ENCODE measurements at places on chromosomes 3 and 15.

DNA sequence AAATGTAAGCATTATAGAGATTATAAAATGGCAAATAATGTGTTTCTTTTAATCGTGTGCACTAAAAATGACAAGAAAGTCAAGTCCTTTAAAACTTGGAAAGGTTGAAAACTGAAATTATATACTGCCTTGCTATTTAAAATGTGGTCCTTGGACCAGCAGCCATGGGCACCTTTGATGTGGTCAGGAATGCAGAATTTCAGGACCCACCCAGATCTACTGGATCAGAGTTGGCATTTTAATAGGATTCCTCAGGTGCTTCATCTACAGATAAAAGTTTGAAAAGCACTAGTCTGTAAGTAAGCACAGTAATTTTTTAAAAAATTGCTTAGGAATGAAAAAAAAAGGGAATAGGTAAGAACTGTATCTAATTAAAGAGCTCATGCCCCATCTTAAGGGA lies 55.8 kb downstream of the ADAMTS9 start:
- no peak for DNase-seq

- DNase-seq: no peak
Measured at GRCh38 chr3:181805703-181806102, 94.0 kb downstream of the SOX2 start.

- DNase-seq: no peak
Measured at GRCh38 chr3:158717576-158717975, 14.7 kb downstream of the RARRES1 start.

- DNase-seq: no peak
Measured at GRCh38 chr3:193569119-193569518, 14.4 kb upstream of the ATP13A4 start.

DNA sequence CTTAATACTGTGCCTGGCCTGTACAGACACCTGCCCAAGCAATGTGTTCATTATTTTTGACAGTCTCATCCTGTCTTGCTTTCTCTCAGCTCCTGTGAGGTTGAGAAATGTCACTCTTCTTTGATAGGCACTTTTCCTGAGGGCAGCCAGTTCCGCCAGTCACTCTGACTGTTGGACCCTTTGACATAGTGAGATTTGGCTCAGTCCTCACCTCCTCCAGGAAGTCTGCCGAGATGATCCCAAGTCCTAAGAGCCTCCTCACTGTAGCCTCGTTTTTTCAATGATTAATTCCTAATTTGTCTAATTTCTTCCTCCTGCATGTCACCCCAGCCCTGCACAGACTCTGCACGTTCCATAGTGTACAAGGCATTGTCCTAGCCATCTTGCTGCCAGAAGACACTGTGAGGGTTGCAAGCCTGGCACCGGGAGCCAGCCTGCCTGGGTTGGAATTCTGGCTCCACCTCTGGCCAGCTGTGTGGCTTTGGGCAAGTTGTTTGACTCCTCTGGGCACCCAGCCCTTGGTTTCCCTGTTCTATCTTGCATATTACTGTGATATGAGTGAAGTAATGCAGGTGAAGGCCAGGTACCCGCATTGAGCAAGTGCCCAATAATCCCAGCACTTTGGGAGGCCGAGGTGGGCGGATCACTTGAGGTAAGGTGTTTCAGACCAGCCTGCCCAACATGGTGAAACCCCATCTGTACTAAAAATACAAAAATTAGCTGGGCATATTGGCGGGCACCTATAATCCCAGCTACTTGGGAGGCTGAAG lies 24.3 kb downstream of the RPLP1 start:
- DNase-seq: no peak

DNA sequence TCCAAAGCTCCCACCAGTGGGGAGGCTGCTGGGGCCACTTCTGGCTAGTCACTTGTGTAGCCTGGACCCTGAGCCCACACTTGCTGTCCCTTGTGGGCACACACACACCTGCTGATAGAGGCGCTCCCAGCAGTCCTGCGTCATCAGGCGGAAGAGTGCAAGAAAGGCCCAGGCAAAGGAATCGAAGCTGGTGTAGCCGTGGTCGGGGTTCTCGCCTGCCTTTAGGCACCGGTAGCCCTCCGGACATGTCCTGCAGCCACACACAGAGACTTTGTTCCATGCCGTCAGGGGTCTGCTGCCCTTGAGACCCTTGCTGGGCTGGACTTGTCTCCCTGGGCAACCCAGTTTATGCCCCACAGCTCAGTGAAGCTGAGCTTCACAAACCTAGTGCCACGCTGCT lies 42.9 kb downstream of the SCN5A start:
- no peak for DNase-seq

DNA sequence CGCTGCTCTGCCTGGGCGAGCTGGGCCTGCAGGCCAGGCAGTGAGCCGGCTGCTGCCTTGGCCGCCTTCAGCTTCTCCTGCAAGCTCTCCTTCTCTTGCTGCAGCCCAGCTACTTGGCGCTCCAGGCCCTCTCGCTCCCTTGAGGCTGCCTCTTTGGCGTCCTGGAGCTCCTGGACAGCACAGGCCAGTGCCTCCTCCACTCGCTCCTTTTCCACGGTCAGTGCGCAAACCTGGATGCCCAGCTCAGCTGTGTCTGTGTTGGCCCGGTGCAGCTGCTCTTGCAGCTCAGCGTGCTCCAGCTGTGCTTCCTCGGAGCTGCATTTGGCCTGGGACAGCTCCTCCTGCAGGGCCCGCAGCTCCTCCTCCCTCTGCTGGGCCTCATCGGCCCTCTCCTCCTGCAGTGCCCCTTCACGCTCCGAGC lies 23.1 kb downstream of the CXCR6 start:
- no peak for DNase-seq

DNA sequence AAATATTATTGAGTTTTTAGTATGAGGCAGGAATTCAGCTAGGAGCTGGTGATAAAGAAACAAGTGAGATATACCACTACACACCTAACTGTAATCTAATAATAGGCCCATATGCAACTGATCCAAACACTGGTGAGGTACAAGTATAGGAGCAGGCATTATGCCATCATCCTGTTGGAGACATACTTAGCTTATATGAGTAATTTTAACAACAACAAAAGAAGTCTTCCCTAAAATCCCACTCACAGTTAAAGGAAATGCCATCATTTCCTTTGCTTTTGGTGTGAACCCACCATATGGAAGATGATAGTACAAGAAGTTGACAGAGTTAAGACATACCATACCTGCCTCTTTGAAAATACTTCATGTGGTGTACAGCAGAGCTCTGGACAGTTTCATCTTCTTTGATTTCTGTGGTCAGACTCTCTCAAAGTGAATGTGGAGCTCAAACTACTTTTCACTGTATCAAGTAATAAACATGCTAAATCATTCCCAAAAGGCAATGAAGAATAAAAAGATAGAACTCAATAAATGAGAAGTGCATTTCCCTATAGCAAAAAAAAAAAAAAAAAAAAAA lies 85.5 kb downstream of the CD200R1L start:
- peak; percentile 70 for DNase-seq

DNA sequence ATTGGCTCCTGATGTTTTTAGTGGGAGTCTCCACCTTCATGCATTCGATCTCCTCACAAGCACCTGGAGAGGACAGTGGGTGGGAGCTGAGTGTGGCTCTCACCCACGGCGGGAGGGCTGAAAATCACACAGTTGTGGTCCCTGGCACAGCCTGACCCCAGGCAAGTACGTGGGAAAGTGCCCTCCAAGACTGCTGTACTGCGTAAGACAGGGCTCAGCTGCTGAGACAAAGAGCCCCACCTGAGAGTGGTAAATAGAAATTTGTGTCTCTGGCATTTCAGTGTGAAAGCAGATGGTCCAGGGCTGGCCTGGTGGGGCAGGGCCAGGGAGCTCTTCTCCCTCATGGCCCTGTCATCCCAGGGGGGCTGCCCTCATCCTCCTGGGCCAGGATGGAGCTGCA lies 77.4 kb upstream of the IQSEC1 start:
- DNase-seq: no peak

DNA sequence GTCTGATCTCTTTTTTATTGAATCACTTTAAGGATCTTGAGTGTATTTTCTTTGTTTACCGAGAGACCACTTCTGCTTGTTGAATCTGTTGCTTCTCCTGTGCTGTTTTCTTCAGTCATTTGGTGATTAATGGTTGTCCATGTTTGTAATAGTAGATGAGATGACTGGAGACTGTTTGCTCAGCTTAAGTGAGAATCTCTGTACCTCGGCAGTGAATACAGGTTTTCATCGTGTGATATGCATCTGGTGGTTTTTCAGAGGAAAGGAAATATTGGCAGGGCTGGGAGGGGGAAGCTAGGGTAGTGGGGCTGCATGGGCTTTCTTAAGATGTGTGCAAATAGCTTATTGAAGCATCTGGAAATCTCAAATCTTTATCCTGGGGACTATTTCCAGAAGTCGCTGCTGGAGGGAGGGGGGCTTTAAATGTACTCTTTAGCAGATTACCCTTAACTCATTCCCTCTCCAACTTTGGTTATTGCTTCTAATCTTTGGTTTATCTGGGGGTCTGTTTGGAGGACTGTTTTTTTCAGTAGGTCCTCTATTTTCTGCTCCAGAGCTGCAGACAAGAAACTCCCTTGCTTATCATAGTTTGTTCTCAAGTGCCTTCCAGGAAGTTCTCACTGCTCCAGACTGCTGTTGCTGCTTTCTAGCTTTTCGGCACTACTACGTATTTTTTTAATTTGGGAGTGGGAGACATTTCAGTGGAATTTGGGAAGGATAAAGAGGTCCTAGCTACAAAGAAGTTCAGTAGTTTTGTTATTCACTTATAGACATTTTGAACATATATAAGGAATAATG lies 19.4 kb downstream of the CMTM8 start:
- no peak for DNase-seq
